ENCODE measurements at places on chromosomes 2 and 18.

DNA sequence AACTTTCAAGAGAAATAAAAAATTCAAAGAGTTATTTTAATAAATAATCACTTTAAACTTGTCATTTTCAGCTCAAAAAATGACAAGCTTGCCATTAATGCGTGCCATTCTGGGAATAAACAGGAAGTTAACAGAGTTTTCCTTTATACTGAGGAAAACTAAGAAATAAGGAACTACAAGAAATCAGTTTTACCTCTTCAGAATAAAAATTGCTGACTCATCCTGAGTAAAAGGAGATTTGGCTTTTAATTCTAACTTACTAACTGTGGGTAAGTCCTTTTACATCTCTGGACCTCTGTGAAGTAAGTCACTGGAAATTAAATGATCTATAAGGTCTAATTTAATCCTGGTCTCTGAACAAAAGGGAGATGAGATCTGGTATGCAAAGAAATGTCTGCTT is 16.1 kb downstream of the CEBPZ start:
- no peak for DNase-seq

GRCh38 chr2:197944416-197945096 is 140.2 kb downstream of the PLCL1 start:
- DNase-seq, result no peak

- peak; percentile 86 for DNase-seq
Observed at GRCh38 chr2:24435391-24436316, 55.4 kb upstream of the NCOA1 start.

- no peak for DNase-seq
Observed at GRCh38 chr2:85769236-85769982, 15.6 kb downstream of the ATOH8 start.

DNA sequence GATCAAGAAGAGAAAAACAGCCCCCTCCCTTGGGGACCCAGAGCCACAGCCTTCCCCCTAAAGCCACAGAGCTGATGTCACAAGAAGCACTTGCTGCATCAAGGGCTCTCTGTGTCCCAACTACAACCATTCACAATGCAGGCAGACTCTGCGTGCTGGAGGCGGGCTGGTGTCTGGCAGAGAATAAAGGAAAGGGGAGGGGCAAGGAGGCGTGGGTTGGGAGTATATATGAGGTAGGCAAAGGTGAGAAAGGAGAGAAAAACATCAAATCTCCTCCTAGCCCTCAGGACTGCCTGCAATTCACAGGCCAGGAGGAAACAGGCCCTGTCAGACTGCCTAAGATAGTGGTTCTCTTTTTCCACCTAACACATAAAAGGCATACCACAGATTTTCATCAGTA is 48.8 kb upstream of the IHH start:
- DNase-seq, result no peak

GRCh38 chr18:23412351-23412964 is 40.6 kb upstream of the RIOK3 start:
- DNase-seq, result no peak

DNA sequence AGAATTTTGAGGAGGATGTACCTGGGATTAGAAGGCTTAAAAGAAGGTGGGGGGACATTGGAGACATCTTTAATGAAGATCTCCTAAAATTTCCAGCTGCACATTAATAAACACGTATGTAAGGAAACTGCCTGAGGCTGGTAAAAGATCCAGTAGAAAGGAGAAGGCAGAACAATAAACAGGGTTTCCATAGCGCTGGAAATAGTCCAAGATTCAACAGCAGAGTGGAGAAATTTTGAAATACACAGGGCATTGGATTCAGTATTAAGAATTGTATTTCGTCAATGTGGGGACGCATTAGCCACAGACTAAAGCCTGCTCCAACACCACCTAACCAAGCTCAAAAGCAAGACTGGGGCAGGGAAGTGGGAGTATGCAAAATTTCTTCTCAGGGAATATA is 606.9 kb upstream of the NRXN1 start:
- peak; percentile 41 for DNase-seq

GRCh38 chr2:198928026-198928425 is 529.7 kb downstream of the SATB2 start:
- DNase-seq, result no peak

DNA sequence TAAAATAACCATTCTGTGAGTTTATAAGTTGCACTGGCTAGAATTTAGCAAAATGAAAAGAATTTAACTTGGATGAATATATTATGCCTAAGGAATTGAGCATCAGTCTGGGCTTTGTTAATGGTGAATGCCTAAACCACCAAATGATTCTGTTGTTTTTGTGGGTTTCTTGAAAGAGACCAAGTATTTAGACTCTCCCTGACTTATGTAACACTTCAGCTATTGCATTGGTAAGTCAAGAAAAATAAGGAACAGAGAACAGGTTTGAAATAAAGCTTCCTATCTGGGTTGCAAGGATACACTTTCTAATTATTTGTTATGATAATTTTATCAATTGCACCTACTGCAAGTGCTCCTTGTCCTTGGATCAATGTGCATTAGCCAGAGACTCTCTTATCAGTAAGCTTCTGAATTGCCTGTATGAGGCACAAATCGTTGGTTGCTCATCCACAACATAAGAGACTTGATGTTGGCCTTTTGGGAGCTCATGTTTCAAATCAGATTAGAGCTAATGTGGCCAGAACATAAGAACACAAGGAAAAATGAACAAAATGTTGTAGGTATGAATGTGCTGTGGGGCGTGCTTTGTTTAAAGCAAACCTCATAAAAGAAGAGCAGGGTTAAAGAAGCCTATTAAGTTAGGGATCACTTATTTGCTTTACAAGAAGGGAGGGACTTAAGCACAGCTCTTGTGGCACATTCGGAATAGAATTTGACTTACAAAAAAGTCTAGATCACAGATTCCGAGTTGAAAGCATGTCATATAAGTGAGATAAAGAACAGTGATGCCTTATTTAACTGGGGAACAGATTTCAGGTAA is 37.2 kb downstream of the PRKCE start:
- no peak for DNase-seq

- DNase-seq, result no peak
Observed at GRCh38 chr2:161961061-161961460, 113.0 kb downstream of the DPP4 start.

GRCh38 chr18:51953521-51953920 is 386.5 kb upstream of the DCC start:
- DNase-seq, result no peak

DNA sequence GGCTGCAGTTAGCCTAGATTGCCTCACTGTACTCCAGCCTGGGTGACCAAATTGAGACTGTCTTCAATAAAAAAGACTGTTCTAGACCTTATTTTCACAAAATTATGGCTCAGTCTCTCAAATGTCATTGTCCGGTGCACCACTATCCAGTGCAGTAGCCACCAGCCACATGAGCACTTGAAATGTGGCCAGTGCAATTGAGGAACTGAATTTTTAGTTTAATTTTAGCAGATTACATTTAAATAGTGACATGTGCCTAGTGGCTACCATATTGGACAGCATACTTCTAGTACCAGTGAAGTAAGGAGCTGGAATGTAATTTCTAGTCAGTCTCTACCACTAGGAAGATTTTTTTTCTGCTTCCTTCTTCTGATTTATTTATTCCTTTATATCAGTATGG is 39.4 kb downstream of the KCMF1 start:
- DNase-seq, result no peak

DNA sequence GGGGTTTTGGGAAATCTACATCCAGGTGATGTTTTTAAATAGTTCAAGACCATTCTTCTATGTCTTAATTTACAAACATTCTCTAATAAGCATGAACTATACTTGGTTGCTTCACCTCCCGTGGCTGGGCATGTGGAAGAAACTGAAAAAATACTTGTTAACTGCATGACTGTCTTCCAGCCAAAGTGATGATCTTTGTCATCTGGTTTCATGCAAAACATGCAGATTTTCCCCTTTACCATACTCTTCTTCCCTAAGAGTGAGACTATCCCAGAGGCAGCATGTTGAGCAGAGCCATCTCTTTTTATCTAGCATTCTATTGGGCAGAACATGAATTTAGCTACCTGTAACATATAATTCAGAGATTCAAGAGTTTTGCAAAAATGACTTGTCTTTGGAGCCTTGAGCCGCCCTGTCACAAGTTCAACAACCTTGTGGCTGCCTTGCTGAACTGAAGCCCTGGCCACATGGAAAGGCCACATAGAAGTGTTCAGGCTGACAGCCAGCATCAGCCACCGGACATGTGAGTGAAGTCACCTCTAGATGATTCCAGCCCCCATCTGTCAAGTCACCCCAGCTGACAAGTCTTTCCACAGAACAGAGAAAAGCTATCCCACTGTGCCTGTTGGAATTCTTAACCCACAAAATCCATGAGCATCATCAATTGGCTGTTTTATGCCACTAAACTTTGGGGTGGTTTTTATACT is 142.8 kb downstream of the ANKRD44 start:
- no peak for DNase-seq

DNA sequence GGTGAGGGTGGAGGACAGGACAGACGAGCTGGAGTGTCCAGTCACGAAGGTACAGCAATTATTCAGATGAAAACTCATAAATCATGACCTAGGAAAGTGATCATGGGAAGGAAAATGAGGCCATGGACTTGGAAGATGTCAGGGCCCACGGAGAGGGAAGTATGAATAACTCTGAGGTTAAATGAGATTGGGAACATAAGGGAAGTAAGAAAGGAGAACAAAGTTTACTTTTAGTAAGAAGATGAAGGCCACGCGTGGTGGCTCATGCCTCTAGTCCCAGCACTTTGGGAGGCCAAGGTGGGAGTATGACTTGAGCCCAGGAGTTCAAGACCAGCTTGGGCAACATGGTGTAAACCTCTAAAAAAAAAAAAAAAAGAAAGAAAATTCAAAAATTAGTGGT is 56.2 kb downstream of the AQP4 start:
- DNase-seq, result no peak

- no peak for DNase-seq
Observed at GRCh38 chr2:236531195-236531594, 38.4 kb upstream of the ACKR3 start.

- peak; percentile 33 for DNase-seq
Observed at GRCh38 chr18:56637176-56637575, 1.2 kb downstream of the TXNL1 start.

- DNase-seq, result peak; percentile 70
Observed at GRCh38 chr2:237998530-237998929, 31.7 kb downstream of the UBE2F start.

DNA sequence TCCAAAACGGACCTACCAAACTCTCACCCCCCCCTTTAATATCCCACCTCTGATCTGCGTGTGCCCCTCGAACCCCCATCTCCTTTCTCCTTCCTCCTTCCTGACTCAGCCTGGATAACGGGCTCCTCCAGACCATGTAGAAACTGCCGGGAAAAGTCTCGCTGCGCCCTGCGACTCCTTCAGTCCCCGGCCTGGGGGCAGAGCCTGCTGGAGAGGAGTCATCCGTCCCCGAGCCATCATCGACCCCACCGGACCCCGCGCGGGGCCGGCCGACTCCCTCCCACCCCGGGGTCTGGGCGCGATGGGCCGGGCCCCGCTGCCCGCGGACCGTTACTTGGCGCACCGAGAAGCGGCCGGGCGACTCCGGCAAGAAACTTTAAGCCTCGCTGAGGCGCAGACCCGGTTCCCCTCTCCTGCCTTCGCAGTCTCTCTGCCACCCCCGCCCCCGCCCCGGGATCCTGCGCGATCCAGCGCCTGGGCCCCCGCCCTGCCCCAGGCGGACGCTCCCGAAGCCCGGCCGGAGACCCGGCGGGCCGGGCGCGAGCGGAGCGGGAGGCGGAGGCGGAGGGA is 3.4 kb downstream of the ZEB2 start:
- no peak for DNase-seq

- DNase-seq, result no peak
Observed at GRCh38 chr18:40866013-40866645, 1088.9 kb upstream of the PIK3C3 start.

DNA sequence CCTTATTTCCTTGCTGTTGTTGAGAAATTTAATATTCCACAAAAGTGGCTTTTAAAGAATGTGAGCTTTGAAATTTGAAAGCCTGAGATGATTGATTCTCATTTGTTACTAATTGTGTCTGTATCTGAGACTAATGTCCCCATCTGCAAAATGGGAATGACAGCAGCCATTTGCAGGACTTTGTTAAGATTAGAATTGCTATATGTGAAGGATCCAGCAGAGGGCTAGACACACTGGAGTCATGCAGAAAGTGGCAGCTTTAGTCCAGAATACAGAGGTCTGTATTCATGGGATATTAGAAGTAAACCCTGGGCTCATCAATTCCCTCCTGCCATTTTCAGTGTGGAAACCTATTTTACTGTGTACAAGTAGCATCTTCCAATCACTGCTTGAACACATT is 296.5 kb upstream of the GYPC start:
- peak; percentile 2 for DNase-seq

DNA sequence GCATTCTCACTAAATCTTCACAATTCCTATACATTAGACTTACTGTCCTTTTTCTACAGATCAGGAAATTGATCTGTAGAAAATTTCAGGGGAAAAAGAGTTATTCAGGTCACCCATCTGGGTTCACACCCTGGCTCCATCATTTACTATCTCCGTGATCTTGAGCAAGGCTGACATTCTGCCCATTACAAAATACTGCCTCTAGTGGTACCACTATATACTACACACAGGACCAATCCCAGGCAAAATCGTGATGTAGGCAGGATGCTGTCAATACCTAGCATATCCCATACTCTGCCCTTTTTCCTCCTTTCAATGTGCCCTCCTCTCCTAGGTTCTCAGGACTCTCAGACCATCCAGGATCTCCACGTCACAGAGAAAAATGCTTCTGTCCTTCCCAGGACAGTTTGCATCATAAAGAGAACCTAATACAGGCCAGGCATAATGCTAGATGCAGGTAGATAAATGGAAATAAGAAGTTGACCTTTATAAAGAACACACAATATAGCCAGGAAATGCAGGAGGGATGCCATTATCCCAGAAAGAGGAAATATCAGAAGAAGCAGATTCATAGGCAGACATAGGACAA is 101.9 kb downstream of the CDH20 start:
- DNase-seq, result peak; percentile 47

GRCh38 chr2:162591403-162592083 is 247.0 kb downstream of the KCNH7 start:
- peak; percentile 57 for DNase-seq

DNA sequence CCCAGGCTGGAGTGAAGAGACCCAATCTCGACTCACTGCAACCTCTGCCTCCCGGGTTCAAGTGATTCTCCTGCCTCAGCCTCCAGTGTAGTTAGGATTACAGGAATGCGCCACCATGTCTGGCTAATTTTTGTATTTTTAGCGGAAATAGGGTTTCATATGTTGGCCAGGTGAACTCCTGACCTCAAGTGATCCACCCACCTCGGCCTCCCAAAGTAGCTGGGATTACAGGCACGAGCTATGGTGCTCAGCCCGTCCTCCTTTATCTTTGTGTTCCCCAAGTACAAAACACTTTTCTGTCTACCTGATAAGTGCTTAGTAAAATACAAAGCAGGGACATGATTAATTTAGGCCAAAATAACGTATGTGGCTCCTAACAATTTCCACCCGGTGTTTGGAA is 91.2 kb upstream of the STK17B start:
- DNase-seq, result no peak

DNA sequence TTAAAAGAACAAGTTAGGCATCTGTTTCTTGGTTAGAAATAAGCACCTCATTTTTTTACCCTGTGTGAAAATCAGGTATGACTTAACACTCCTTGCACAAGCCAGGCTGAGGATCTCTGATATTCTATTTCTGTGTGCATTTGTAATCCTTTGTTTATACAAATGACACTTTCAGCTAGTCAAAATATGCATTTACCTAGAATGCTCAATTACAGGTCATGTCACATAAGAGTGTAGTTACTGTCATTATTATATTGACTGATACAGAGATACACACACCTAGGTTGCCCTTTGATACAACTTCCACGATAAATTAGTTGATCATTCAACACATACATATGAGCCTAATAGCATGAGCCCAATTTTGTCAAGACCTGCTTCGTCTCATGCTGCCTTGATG is 144.3 kb downstream of the CHST9 start:
- no peak for DNase-seq

GRCh38 chr2:85706063-85706462 is 11.9 kb downstream of the GNLY start:
- DNase-seq, result no peak
